Sciatic nerve (tissue), 2 donors: ENCODE measurements at places on chromosomes 16 and 17.

GRCh38 chr17:33910200-33910857 lies 344.8 kb upstream of the CCL2 start:
- no peak for DNase-seq

DNA sequence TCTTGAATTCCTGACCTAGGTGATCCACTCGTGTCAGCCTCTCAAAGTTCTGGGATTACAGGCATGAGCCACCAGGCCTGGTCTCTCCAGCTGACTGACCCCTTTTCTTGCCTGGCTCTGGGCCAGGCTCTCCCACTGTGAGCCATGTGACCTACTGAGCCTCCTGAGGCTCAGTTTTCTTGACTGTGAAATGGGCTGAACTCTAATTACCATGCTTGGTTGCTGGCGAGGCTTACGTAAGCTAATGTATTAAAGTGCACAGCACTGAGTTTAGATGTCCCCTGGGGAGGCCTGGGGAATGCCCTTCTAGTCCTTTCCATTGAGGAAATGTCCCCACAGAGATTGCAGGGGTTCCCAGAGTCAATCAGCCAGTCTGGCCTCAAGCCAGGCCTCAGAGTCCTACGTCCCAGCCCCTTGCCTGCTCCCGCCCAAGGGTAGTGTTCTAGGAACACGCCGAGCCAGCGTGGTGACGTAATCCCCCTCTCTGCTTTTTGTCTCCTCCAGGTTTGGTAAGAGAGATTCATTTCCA lies 45.8 kb upstream of the LGALS9 start:
- DNase-seq: no peak

- no peak for DNase-seq
Observed at GRCh38 chr17:17981330-17981729, 8.7 kb downstream of the DRC3 start.

DNA sequence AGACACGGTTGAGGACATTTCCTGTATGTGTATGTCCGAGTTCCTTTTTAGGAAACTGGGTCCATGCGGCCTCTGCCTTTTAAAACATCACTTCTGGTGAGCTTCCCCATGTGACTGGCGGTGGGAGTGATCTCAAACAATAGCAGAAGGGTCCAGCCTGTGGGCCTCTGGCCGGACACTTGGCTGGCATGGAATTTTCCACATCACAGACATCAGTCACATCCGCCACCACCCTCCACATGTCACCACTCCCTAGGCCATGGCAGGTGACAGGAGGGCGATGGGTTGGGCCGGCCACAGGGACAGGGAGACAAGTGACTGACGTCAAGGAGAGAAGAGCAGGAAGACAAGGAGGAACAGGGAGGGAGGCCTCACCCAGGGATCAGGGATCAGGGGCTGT lies 83.7 kb downstream of the DNAH17 start:
- no peak for DNase-seq

- DNase-seq: no peak
Observed at GRCh38 chr16:668519-669171, 713 bp downstream of the RHOT2 start.
